ENCODE measurements at places on chromosomes 16 and 17.
A peak's percentile ranks its signal among the peaks of the same experiment; 100 is the strongest.

DNA sequence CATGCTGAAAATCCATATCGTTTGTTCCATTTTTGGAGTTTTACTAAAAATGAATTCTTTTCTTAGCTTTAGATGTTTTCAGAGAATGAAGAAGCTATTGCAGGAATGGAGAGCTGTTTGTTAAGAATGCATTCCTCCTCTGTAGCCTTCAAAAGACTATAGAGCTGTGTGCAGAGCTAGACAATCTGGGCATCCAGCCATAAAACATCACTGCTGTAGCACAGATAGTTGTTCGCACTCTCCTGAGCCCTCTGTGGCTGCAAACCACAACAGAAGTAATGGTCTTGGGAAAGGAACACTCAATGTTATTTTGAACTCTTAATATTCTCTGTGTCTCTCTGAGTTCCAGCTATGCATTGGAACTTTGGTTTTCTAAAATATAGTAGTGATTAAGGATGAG, 4.9 kb downstream of the TNRC6C start:
- DNase-seq = peak; percentile 95

- no peak for DNase-seq
Observed at GRCh38 chr16:8660841-8661301, 13.5 kb upstream of the ABAT start.

DNA sequence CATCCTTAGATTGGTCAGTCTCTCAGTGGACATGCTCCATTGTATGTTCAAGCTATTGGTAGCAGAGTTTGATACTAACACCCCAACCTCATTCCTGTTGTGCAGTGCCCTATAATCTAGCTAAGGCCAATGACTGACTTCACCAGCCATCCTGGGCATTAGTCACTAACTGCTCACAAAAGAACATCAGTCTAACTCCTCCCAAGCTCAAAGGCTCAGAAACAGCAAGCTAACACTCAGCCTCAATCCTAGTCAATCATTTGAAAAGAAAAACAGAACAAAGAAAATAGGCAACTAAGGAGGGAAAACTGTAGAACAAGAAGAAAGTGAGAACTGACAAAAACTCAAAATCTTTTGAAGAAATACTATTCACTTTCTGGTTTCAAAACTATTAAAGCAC, 199.1 kb upstream of the C17orf78 start:
- no peak for DNase-seq

GRCh38 chr17:45111850-45112249, 20.5 kb downstream of the PLCD3 start:
- DNase-seq = no peak

- no peak for DNase-seq
Observed at GRCh38 chr16:21584817-21585216, 14.6 kb upstream of the METTL9 start.

GRCh38 chr17:44220213-44221083, 973 bp upstream of the UBTF start:
- DNase-seq = no peak

GRCh38 chr17:4881761-4882555, 17.4 kb upstream of the C17orf107 start:
- no peak for DNase-seq

GRCh38 chr16:28858421-28858820, 5.2 kb upstream of the SH2B1 start:
- DNase-seq = no peak

GRCh38 chr17:28925912-28926365, 23.1 kb upstream of the DHRS13 start:
- peak; percentile 72 for DNase-seq

DNA sequence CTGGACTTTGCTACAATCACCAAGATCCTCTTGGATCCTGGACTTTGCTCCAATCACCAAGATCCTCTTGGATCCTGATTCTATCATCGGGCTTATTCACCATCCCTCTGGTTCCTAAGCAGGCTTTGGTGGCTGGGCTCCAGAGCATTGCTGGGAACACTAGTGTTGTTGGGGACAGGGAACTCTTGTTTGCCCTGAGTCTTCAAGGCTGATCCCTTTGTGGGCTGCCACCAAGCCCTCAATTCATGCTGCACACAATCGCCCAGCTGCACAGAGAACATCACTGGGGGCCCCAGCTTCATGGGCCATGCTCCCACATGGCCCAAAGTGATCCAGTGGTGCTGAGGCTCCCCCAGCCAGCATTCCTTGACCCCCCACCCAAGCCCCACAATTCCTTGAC, 88.3 kb downstream of the TMEM132E start:
- DNase-seq = no peak

GRCh38 chr16:21163576-21163975, 5.1 kb downstream of the LDAF1 start:
- DNase-seq = no peak

- DNase-seq = no peak
Observed at GRCh38 chr16:69851491-69852240, 89.5 kb downstream of the WWP2 start.

GRCh38 chr16:52350031-52350642, 196.8 kb downstream of the TOX3 start:
- no peak for DNase-seq

DNA sequence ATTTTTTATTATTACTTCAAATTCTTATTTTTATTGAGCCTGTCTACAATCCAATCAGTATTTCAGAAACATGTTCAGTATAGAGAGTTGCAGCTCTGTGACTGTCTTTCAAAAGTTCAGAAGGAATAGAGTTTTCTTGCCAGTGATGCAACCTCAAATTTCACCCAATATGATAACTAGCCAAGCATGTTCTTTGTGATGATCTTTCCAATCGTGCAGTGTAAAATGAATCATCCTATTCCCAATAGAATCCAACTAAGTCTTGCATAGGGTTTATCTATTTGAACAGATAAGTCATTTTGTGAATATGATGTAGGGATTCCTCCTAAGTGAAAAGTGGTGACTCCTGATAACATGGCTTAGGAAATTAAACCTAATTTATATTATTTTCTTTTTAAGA, 937.8 kb downstream of the KCNJ2 start:
- DNase-seq = peak; percentile 49

- DNase-seq = no peak
Observed at GRCh38 chr17:39664581-39665561, at the start of gene TCAP. TCAP (plus strand) TSS chr17:39665349; CDS start chr17:39665360, 11 bp downstream.

DNA sequence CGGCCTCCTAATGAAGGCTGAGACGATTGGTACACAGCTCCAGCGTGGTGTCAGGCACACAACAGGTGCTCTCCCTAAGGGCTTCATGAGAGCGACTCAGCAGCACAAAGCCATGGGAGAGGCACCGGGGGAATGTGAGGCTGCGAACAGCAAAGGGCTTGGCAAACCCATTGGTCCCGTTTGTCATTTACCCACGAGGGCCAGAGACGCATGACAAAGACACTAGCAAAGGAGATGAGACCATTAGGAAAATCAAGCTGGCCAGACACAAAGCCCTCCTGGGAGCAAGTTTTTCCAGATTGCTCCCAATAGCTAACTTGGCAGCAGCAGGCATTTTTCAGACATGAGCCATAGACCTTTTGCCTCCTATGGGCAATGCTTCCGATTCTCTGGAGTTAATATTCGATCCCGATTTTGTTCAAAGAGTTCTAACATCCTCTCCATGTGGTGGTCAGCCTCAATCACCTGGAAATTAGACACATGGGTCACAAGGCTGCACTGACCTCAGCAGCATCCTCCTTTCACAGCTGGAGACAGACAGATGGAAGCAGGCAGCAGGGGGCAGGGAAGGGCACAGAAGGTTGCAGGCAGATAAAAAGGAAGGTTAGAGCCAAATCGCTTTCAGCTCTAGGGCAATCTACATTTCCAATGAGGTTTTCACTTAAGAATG, 38.2 kb downstream of the TK2 start:
- DNase-seq = no peak

GRCh38 chr17:50828508-50829170, 6.7 kb upstream of the WFIKKN2 start:
- DNase-seq = no peak

- DNase-seq = no peak
Observed at GRCh38 chr16:12011565-12011964, 35.0 kb downstream of the SNX29 start.

- no peak for DNase-seq
Observed at GRCh38 chr17:75404731-75405364, 630 bp downstream of the GRB2 start.

DNA sequence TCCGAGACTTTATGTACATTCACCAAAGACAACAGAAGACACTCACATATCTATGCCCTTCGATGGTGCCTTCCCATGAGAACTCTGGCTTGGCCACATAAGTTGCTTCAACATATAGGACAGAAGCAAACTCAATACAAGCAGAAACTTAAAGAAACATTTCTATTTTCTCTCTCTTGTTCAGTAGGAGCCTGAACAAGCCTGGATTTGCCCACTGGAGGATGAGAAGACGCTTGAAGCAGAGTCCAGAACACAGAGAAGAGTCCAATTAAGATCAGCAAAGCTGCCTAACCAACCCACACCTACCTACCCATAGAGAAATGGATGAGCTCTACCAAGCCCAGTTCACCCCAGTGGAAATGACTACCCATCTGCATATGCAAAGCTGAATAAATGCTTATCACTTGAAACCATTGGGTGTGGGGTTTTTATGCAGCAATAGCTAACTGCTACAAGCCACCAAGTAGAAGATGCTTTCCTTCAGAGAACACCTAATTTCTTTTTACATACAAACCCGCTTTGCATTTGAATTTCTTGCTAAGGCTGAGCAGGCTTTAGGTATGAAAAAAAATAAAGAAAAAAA, 337.9 kb upstream of the DYNLRB2 start:
- no peak for DNase-seq

DNA sequence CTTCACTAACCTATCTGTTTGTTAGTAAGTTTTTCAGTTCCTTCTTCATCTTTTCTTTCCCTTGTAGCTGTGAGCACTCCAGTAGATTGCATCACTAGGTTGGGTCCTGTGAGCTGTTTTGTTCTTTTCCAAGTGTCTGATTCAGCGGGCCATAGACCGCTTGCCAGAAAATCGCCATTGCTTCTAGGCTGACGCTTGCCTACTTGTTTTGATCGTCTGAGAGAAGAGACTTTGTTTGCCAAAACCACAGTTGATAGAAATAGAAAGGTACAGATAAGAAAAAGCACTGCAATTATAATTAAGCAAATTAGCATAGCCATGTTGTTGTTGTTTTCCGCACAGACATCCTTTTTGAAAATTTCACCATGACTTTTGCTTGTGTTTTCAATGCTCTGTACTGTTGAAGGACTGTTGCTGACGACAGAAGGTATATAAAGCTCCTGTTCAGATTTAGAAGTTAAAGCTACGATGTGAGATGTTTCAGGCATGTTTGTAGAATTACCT, 3.1 kb downstream of the EVI2A start:
- peak; percentile 62 for DNase-seq

DNA sequence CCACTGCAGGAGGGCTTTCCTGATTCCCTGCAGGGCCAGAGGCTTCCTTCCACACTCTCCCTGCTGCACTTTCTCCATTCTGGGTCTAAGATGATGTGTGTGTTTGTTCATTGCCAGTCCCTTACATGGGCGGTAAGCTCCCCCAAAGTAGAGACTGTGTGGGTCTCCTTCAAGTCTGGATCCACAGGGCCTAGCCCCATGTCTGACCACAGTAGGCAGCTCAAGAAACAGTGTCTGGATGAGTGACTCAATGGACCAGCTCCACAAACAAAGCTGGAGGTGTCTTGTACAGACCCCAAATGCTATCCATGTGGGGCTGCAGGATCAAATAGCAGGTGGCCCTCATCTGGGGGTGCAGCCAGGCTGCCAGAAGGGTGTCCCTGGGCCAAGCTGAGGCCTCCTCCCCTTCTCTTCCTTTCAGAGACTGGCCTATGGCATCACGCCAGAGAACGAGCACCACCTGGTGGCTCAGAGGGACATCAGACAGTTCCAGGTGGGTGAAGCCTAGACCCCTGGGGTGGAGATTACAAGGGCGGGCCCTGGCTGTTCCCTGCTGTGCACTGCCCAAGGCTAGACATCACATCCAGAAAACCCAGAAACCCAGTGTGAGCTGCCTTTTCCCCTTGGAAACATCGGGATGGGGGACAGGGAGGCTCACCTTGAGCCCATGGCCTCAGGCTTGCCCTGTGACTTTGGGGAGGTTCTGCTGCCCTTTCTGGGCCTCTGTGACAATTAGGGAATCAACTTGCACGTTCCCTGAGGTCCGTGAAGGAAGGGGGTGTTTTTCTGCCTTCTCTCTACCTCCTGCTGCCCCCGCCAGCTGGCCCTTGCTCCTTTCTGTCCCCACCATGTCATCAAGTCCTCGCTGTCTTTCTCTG, 45.9 kb downstream of the SLC6A2 start:
- DNase-seq = no peak

DNA sequence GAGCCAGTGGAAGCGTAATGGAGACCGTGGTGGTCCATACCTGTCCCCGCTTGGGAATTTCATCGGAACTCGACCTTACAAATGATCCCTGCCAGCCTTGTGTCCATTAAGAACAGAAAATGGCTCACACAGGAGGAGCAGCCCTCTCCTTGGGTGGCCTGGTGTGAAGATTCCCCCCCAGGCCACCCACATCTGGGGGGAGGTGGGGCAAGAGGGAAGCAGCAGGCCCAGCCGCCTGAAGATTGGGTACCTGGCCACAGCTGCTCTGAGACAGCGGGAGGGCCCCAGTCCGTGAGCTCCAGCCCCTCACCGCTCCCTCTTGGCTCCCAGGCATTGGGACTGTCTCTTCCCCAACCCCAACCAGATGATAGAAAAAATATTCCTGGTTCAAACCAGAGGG, 277.8 kb upstream of the FOXF1 start:
- no peak for DNase-seq

DNA sequence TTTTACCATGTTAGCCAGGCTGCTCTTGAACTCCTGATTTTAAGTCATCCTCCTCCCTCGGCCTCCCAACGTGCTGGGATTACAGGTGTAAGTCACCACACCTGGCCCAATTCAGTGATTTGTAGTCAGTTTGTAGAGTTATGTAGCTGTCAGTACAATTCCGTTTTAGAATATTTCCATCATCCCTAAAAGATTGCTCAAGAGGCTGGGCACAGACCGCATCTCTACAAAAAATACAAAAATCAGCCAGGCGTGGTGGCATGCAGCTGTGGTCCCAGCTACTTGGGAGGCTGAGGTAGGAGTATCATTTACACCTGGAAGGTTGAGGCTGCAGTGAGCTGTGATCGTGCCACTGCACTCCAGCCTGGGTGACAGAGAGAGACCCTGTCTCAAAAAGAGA, 20.6 kb downstream of the RGS11 start:
- DNase-seq = no peak

GRCh38 chr16:22933173-22933572, 119.2 kb downstream of the HS3ST2 start:
- DNase-seq = no peak

- no peak for DNase-seq
Observed at GRCh38 chr16:12532871-12533610, 270.6 kb downstream of the CPPED1 start.

DNA sequence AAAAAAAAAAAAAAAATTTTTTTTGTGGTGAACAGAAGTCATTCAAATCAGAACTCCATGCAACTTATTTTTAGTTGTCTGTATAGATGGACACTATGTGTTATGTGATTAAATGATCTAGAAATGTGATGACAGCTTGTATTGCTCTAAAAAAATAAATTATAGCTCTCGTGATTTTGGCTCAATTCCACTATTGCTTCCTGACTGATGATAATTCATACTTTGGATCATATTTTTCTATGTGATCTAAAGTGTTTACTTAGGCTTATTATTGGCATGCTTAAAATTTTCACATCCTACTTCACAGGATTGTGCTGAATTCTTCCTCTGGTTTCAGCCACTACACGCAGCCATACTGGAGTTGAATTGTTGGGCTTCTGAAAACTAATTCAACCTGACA, 76.8 kb downstream of the RPGRIP1L start:
- DNase-seq = no peak
